ENCODE measurements at places on chromosomes 3 and 15. TPM values are rescaled to one million over a fixed set of nuclear protein-coding genes. Genes with fewer than 3 reads are reported as not detected.

- no peak overlapping the region for H3K4me3 ChIP-seq
- no peak for DNase-seq
- no peaks in the 10 kb centered on the region for H3K36me3 ChIP-seq
Observed at GRCh38 chr3:197440717-197441303, 115.0 kb downstream of the BDH1 start.

- H3K36me3 ChIP-seq = peaks cover 9% of the 10 kb centered on the region
- no peak overlapping the region for H3K4me3 ChIP-seq
- no peak overlapping the region for H3K27ac ChIP-seq
- H3K4me1 ChIP-seq = peaks cover 14% of the 10 kb centered on the region
- peaks cover 9% of the 10 kb centered on the region for H3K27me3 ChIP-seq
Observed at GRCh38 chr3:127222664-127223063, 29.7 kb downstream of the PRR23E start.

DNA sequence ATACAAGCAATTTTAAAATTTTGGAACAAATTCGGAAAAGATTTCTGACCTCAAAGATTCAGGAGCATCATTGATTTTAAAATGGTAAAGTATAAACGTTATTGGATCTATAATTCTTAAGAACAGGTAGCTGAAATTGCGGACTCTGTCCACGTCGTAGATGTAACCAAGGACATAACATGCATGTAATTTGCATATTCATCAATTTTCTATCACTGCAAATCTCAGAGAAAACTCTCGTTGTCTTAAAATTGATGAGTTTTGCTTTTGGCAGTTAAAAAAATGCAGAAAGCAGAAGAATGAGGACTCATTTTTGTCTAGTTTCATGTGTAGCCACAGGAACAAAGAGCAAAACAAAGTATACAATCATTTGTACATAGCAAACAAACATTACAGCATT, 1094.4 kb downstream of the SI start:
- no peaks in the 10 kb centered on the region for H3K36me3 ChIP-seq
- H3K4me3 ChIP-seq = no peak overlapping the region
- H3K27me3 ChIP-seq = no peaks in the 10 kb centered on the region
- DNase-seq = no peak
- H3K27ac ChIP-seq = no peak overlapping the region
- no peaks in the 10 kb centered on the region for H3K4me1 ChIP-seq

GRCh38 chr3:14929310-14930074, 17.9 kb upstream of the NR2C2 start:
- H3K27me3 ChIP-seq = no peaks in the 10 kb centered on the region
- H3K36me3 ChIP-seq = no peaks in the 10 kb centered on the region
- H3K4me1 ChIP-seq = no peaks in the 10 kb centered on the region
- H3K4me3 ChIP-seq = no peak overlapping the region

DNA sequence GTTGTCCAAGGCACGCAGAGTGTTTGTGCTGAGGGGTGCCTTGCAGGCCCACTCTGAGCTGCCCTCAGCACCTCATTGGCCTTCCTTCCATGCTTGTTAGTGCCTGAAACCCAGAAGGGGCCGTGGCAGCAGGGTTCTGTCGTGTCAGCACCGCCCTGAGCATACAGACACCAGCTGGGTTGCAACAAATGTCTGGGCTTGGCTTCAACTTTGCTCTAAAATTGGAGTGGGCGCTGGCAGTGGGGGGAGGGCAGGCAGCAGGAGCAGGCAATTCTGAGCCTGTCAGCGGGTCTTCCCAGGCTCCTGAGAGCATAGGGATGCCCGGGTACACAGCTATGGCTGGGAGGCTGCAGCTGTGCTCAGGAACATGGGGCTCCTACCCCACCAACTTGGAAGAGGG, 464.3 kb downstream of the EPHA3 start:
- H3K4me3 ChIP-seq = no peak overlapping the region
- H3K36me3 ChIP-seq = no peaks in the 10 kb centered on the region
- H3K4me1 ChIP-seq = no peaks in the 10 kb centered on the region
- no peak overlapping the region for H3K27ac ChIP-seq
- no peak for DNase-seq

GRCh38 chr15:89591834-89592233, 16.6 kb downstream of the TICRR start:
- H3K36me3 ChIP-seq = peaks cover 27% of the 10 kb centered on the region
- H3K27ac ChIP-seq = no peak overlapping the region
- no peaks in the 10 kb centered on the region for H3K27me3 ChIP-seq
- no peak overlapping the region for H3K4me3 ChIP-seq
- H3K4me1 ChIP-seq = no peaks in the 10 kb centered on the region

DNA sequence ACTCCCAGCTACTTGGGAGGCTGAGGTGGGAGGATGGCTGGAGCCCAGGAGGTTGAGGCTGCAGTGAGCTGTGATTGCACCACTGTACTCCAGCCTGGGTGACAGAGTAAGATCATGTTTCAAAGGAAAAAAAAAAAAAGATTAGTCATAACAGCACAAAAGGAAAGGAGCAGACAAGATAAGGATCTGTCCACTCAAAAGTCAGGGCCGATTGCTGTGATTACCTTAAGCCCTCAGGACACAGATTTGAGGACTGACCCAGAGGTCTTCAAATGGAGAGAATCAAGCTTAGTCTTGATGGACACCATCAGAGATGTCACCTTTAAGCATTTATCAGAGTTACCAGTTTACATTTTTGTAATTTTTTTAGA, 23.9 kb upstream of the HEG1 start:
- DNase-seq = no peak
- H3K27me3 ChIP-seq = no peaks in the 10 kb centered on the region
- no peaks in the 10 kb centered on the region for H3K36me3 ChIP-seq
- peaks cover 2% of the 10 kb centered on the region for H3K4me1 ChIP-seq
- no peak overlapping the region for H3K27ac ChIP-seq

- H3K27ac ChIP-seq = peak overlapping the region; percentile 70
- H3K36me3 ChIP-seq = peaks cover 33% of the 10 kb centered on the region
- no peaks in the 10 kb centered on the region for H3K27me3 ChIP-seq
- DNase-seq = no peak
Observed at GRCh38 chr15:78054966-78055365, 22.5 kb downstream of the TBC1D2B start.

GRCh38 chr3:194828116-194828515, 142.4 kb downstream of the FAM43A start:
- no peaks in the 10 kb centered on the region for H3K36me3 ChIP-seq
- DNase-seq = no peak
- no peaks in the 10 kb centered on the region for H3K27me3 ChIP-seq
- no peaks in the 10 kb centered on the region for H3K4me1 ChIP-seq
- no peak overlapping the region for H3K4me3 ChIP-seq

- H3K36me3 ChIP-seq = no peaks in the 10 kb centered on the region
- DNase-seq = no peak
- no peaks in the 10 kb centered on the region for H3K4me1 ChIP-seq
- H3K4me3 ChIP-seq = no peak overlapping the region
- H3K27me3 ChIP-seq = no peaks in the 10 kb centered on the region
Observed at GRCh38 chr3:157201648-157202278, 41.8 kb upstream of the CCNL1 start.

DNA sequence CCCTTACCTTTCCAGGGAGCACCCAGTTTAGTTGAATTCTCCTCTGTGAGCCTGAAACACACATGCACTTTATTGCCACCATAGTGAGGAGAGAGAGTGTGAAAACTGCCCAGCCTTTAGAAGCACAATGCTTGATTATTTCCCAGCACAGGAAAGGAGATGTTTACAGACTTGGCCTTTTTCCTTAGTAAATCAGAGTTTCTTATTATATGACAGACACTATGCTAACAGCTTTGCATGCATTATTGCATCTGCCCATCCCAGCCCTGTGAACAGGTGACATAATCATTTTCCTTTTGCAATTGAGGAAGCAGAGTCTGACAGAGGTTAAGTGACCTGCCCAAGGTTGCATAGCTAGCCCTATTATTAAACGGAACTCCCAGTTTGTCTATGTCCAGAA, 36.5 kb downstream of the CAPN3 start:
- H3K27ac ChIP-seq = no peak overlapping the region
- no peak for DNase-seq
- peaks cover 2% of the 10 kb centered on the region for H3K36me3 ChIP-seq
- H3K4me3 ChIP-seq = no peak overlapping the region
- H3K27me3 ChIP-seq = no peaks in the 10 kb centered on the region
- H3K4me1 ChIP-seq = no peaks in the 10 kb centered on the region

Gene TMCO5A
- not detected for total RNA-seq

Gene SEMA5B
- total RNA-seq = not detected

Gene ALDH1L1
- total RNA-seq = not detected

Gene CHRNA7
- 0.25 TPM for total RNA-seq

Gene UTS2B
- not detected for total RNA-seq

Gene NPAP1
- not detected for total RNA-seq

Gene STAB1
- 0.08 TPM for total RNA-seq

All from activated naive CD8-positive, alpha-beta T cell treated with anti-CD3 and anti-CD28 coated beads for 36 hours (primary cell).